ENCODE measurements at places on chromosomes 4 and X.
A peak's percentile ranks its signal among the peaks of the same experiment; 100 is the strongest.

DNA sequence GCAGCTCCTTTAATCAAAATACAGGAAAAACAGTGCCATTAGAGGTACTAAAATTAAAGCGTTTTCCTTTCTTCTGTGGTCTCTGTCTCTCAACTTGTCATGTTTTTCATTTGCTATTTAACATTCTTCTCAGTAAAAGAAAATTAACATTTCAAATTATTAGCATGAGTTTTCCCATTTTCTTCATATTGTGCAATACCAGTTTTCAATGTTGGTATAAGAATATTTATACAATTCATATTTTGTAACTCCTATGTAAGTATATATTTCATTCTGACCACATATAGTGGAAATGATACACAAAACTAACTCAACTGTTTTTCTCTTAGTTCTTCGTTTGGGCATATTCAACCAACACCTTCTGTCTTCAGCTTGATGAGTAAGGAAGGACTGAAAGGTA, 308.3 kb downstream of the HS3ST1 start:
- DNase-seq, result no peak

DNA sequence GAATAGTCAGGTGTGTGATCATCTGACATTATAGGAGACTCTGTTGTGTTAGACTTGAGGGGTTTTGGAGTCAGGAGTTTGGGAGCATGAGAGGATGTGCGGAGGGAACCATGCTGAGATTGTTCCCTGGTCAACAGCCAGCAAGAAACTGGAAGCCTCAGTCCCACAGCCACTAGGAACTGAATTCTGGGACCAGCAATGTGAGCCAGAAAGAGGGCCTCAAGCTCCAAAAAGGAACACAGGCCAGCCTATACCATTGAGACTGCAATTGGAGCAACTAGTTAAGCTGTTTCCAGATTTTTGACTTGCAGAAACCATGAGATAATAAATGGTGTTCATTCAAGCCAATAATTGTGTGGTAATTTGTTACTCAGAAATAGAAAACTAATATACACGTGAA, 8.7 kb upstream of the ADH1B start:
- no peak for DNase-seq

GRCh38 chr4:109648266-109648996, 54.8 kb downstream of the CASP6 start:
- no peak for DNase-seq

DNA sequence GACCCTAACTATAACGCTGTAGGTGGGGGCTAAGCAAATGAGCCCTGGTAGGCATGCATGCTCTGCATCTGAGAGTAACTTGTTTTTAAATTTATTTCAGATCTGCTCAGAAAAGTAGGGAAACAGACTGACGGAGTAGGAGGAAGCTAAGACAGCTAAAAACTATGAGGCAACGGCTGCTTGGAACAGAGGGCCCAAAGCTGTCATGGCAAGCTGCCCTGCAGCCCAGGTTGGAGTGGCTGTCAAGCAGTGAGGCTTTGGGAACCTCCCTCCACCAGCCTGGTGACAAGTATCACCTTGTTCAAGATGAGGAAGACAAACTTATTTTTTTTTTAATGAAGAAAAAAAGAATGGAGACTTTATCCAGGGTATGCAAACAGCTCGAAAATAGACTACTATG, 439.8 kb downstream of the NLGN4X start:
- no peak for DNase-seq

GRCh38 chr4:137659431-137659830, 127.1 kb upstream of the PCDH18 start:
- no peak for DNase-seq

DNA sequence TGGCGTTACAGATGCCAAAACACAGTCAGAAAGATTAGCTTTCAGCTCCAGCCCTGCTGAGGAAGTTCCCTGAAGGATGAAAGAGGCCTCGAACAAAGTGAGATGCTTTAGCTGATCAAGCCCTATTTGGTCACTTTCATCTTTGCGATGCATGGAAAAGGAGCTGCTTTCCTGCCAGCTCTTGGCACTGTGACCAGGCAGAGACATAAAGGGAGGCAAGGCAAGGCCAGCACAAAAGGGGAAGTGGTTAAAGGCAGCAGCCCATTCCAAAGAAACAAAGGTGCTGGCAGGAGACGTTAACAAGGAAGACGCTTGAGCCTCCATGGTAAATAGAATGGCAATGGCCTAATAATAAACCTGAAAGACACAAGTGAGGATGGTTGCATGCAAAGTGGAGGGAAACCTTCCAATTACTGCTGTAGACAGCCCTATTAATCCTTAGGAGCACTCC, 617.1 kb upstream of the INTU start:
- DNase-seq, result no peak

GRCh38 chr4:57100979-57101651, 9.1 kb downstream of the IGFBP7 start:
- no peak for DNase-seq

GRCh38 chr4:159598602-159599001, 495.7 kb downstream of the RAPGEF2 start:
- no peak for DNase-seq

DNA sequence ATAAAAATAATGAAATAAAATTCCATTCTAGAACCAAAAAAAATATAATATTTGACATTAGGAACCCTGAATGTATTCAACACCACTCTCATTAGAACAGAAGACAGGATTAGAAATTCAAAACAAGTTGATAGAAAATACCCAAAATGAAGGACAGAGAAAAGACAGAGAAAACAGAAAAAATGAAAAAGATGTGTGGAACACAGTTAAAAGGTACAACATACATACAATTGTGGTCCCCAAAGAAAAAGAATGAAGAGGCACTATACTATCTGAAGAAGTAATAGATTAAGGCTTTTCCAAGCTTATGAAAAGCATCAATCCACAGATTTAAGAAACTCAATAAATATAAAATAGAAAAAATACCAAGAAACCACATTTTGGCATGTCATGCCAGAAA, 16.4 kb downstream of the ANKRD50 start:
- DNase-seq, result no peak

DNA sequence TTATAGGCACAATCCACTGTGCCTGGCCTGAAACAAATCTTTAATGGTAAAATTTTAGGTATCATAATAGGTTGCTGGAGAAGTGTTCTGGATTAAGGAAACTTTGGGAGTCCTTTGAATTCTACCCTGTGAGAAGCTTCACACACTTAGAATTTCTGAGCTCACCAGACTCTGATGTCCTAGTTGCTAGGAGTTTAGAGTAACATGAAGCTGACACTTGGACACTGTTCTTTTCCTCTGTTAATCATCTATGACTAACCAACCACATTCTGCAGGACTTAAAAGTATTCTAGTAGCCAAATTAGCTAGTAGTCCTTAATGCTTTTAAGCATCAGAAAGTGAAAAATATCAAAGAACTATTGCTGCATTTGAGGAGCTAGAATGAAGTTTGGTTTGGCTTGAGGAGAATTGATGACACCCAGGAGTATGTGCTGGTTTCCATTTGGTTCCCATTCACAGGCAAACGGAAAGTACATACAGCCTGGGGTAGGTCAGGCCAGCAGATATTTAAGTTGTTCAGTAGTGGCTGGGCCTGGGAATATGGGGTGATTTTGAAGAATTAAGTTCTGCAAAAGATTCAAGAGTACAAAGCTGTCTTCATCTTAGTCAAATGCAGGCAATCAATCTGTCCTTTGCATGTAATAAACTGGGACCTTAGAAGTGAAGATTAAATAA, 38.8 kb upstream of the IGFBP7 start:
- no peak for DNase-seq

GRCh38 chr4:15868111-15868510, 70.4 kb downstream of the FGFBP1 start:
- DNase-seq, result peak; percentile 15

DNA sequence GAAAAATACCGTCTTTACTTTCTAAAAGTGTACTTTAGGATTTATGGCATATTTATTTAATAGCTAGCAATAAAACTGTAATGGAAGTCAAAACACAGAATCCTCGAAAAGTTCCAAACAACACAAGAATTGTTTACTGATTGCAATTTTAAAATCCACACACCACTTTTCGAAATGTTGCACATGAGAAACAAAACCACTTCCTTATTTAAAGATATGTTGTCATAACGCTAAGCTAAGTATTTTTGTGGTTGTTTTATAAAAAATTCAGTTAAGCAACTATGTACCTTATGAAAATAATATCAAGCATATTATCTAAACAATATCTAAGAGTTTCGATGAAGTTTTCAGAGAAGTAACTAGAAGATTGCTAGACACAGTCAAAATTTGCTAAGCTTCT, 344 bp downstream of the TMPRSS11D start:
- no peak for DNase-seq

DNA sequence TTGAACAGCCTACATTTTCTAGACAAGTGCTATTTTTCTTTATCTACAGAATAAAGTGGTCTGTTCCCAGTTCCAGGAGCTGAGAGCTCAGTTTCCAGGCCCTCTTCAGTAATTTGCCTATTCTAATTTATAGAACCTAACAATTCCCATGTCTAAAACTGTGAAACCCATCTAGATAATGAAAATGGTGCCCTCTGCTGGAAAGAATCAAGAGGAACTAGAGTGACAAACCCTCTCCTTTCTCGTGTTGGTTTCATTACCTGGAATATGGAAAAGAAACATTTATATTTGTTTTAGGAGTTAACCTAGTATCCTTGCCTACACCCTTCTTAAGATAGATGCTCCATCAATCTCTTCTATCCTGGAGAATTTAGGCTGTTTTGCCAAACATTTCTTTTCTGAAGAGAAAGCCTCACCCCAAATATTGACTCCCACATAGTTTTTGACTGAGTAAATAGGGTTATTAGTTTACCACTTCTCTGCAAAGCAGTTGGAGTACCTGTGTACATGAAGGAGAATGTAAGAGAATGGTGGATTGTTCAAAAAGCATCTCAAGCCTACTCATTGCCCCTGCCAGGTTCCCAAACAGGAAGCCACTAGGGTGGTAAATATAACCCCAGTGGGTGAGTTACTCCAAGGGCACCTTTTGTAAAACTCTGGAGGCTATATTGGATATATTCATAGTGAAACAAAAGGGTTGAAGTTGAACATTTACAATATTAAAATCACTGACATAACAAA, 121.6 kb downstream of the RASL11B start:
- DNase-seq, result no peak

DNA sequence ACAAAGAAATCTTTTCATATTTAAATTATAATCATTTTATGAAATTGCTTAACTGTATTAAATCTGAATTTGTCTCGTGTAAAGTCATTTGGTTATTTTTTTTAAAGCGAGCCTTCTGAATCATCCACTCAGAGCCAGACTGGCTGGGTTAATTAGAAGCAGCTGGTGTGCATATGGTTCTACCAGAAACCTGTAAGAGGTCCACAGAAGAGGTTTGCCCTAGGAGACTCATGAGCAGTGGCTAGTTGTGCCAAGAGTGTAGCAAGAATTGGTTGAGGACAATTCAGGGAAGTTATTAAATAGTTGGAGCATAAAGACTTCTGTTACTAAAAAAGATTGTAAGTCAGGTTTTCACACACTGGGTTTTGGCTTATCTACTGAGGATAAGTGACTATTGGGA, 267.4 kb downstream of the IL1RAPL2 start:
- DNase-seq, result peak; percentile 48

- no peak for DNase-seq
Observed at GRCh38 chr4:47873877-47874541, 36.1 kb upstream of the CORIN start.

DNA sequence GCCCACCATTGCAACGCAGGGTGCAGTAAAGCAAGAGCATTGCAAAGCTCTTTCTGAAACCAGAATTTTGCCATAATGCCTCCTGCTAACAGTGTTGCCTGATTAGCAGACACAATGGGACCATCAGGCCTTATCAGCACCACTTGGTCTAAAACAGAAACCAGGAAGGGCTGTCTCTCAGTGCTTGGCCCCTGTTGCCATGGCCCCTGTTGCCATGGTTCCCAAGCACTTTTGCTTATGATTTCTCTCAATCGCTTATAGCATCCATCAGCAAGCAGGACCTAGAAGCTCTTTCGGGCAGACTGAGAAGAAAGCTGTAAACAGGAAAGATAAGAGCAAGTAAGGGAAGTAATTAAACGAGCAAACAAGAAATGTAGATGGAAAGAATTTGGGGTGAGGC, 36.8 kb downstream of the RTL5 start:
- DNase-seq, result no peak

DNA sequence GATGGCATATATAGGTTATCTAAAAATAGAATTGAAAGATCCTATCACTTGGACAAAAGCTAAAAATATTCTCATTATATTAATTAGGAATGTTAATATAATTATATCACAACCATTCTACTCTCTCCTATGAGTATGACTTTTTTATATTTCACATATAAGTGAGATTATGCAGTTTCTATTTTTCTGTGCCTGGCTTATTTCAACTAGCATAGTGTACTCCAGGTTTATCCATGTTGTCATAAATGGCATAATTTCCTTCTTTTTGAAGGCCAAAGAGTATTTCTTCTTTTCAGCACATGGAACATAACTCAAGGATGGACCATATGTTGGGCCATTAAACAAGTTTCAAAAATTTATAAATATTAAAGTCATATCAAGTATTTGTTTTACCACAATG, 421.2 kb upstream of the CTSO start:
- DNase-seq, result no peak

DNA sequence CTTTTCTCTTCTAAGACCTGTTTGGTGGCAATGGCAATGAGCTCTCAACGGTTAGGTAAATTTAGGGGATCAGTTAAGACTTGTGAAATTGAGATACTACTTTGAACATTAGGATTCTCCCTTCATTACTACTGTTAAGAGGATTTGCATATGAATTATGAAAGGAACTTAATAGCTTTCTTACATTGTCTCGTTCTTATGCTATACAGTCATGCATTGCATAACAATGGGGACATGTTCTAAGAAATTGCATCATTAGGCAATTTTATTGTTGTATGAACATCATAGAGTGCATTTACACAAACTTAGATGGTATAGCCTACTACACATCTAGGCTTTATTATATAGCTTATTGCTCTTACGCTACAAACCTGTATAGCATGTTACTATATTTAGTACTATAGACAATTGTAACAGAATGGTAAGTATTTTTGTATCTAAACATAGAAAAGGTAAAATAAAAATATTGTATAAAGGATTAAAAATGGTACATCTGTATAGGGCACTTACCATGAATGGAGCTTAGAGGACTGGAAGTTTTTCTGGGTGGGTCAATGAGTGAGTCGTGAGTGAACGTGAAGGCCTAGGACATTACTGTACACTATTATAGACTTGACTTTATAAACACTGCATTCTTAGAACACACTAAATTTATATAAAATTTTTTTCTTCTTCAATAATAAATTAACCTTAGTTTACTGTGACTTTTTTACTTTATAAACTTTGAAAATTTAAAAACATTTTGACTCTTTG, 62.5 kb downstream of the PAQR3 start:
- peak; percentile 2 for DNase-seq

GRCh38 chr4:27350161-27350560, 489.5 kb downstream of the STIM2 start:
- DNase-seq, result no peak

Measured in MG63 (cell line).